Central memory CD8-positive, alpha-beta T cell (primary cell): ENCODE measurements at places on chromosomes 3 and 15.

DNA sequence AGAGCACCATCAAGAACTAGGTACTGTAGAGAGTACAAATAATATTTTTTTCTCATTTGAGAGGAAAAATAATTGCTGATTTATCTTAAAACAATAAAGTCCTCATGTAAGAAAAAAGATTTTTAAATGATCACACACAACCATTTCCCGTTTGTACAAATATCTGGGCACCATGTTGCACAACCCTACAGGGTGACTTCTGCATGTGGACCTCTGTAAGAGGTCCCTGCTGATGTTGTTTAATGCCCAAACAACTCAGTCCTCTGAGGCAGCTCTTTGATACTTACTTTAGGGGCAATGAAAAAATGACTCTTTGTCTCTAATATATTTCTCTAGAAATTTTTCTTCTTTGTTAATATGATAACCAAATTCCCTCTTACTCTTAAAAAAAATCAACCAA, 168.1 kb upstream of the SATB1 start:
- no peak for DNase-seq

GRCh38 chr3:24225385-24225950, 269.2 kb downstream of the THRB start:
- DNase-seq = no peak

DNA sequence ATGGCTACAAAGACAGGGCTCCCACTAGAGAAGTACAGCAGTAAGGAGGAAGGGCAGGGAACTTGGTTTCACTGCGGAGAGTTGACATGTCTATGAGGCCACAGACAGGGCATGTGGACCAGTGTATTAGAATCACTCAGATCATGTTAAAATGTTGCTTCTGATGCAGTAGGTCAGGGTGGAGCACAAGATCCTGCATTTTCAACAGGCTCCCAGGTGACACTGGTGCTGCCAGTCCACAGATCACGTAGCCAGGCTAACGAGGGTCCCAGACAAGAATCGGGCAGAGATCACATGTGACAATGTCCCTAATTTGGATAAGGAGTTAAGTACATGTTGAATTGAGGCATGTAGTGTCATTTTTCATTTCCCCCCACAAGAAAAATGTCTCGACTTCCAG, 73.6 kb downstream of the SPSB4 start:
- DNase-seq = no peak

DNA sequence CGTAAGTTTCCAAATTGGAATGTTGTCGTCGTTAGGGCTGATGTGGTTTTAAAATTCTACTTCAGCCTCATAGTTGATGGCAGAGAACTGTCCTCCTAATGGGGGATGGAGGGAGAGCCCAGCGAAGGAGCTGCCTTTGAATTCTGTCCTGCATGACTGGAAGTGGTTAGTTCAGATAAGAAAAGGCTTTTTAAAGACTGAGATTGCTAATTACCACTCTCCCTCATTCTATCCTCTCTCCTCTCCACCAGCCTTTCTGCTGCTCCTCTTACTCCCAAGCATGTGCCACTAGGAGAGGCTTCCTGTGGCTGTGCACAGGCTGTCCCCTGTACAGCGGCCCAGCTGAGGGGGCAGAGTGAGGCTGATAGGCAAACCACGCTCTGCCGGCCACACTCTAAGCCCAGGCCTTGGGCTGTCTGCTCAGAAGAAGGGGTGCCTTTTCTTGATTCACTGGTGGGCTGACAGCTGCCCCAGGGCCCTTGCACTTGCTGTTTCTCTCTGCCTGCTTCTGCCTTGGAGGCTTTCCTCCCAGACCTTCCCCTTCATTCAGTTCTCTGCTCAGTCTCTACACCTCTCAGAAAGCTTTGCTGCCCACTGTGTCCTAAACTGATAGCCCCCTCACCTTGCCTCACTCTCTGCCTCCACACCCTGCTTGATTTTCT, 8.7 kb upstream of the PAQR9 start:
- DNase-seq = no peak

DNA sequence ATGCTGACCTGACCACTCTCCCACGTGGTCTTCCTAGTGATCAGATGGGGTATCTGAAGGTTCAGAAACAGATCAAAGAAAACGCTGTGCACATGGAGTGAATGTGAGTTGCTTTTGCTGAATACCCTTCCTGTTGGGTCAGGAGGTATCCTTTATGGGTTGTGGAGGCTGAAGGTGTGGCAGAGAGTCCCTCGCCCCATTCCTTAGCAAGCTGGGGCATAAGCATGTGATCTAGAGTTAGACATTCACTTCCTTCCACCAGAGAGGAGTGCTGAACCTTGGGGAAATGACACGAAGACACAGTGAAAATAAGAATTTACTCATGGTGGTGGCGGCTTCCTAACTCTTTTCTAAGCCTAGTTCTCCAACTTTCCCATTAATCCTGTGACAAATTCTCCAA, 27.8 kb upstream of the SPTBN5 start:
- DNase-seq = no peak

GRCh38 chr15:36422631-36423030, 156.8 kb upstream of the CDIN1 start:
- no peak for DNase-seq
